ENCODE measurements at places on chromosomes 4 and X. TPM values are rescaled to one million over a fixed set of nuclear protein-coding genes. Genes with fewer than 3 reads are reported as not detected.

The MAGEC3 gene
- total RNA-seq = not detected

The P2RY4 gene
- total RNA-seq = not detected

The GUCY1B1 gene
- 1.7 TPM for total RNA-seq

The SMIM10 gene
- 5.4 TPM for total RNA-seq

The LRAT gene
- total RNA-seq = not detected

The STOX2 gene
- total RNA-seq = 0.38 TPM

The EGFL6 gene
- not detected for total RNA-seq

The DMRTC1B gene
- not detected for total RNA-seq

The ELK1 gene
- 19.7 TPM for total RNA-seq

The HERC5 gene
- total RNA-seq = 5.1 TPM

The ABCG2 gene
- 14.6 TPM for total RNA-seq

The IL1RAPL1 gene
- 2.3 TPM for total RNA-seq

The H2BW2 gene
- total RNA-seq = not detected

The GLOD5 gene
- not detected for total RNA-seq

The VCX gene
- not detected for total RNA-seq

The P2RY8 gene
- total RNA-seq = not detected

The PDHA1 gene
- total RNA-seq = 54.3 TPM

The USO1 gene
- total RNA-seq = 154 TPM

The PNPLA4 gene
- total RNA-seq = 12.5 TPM

The DCAF4L1 gene
- total RNA-seq = 0.19 TPM

The ZNF711 gene
- 0.38 TPM for total RNA-seq

The CAPN6 gene
- total RNA-seq = under 0.01 TPM

The GPR34 gene
- total RNA-seq = not detected

The SPON2 gene
- total RNA-seq = 18.9 TPM

The F8A3 gene
- total RNA-seq = 2.8 TPM

The NDST4 gene
- not detected for total RNA-seq

The GABRE gene
- 23.0 TPM for total RNA-seq

The KIT gene
- total RNA-seq = 2.8 TPM

The TMSB15B gene
- total RNA-seq = 2.5 TPM

The SOWAHD gene
- not detected for total RNA-seq
